ENCODE measurements at places on chromosomes 4 and X.

DNA sequence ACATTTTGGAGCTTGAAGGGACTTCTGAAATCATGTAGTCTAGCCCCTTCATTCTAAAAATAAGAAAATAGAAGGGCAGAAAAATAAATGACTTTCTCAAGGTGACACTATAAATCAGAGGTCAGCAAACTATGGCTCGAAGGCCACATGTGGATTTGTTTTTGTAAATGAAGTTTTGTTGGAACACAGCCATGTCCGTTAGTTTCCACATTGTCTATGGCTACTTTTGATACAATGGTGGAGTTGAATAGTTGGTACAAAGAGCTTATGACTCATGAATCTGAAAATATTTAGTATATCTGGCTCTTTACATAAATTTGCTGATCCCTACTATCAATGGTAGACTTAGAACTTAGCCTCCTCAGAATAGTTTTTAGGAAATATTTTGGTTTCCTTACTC lies 302.4 kb upstream of the PRPS2 start:
- no peak for DNase-seq

- no peak for DNase-seq
Observed at GRCh38 chr4:77305766-77306165, 148.8 kb downstream of the CCNG2 start.

DNA sequence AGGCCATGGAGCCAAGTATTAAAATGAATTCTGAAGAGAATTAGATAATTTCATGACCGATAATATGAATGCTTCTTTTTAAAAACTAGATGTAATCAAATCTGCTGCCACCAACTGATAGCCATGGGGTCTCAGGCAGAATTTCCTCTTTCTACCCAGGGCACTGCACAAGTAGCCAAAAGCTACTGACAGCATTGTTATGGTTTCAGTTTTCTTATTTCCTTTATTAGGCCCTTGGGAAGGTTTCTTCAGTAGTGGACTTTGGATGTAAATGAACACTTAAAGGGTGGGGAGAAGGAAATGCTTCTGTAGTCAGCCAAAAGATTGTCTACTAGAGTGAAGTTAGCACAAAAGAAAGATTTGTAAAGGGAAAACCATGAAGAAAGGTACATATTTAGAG lies 686.0 kb downstream of the ADGRL3 start:
- no peak for DNase-seq

DNA sequence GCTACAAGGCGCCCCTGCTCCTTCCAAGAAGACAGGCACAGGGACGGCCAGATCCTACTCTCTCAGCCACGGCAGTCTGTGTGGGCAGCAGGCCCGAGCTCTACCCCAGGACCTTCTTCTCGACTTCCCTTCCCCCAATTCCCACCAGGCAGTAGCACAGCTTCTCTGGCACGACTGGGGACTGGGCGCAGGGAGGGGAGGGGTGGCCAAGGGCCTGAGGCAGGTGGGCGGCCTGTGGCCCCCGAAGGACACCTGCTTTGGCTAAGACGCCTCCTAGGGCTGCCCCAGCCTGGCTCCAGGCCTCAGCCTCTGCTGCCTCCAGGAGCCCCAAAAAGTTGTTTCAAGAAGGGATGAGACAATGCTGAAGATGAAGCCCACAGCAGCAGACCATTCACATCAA lies 24.2 kb upstream of the IRF2 start:
- DNase-seq, result no peak

DNA sequence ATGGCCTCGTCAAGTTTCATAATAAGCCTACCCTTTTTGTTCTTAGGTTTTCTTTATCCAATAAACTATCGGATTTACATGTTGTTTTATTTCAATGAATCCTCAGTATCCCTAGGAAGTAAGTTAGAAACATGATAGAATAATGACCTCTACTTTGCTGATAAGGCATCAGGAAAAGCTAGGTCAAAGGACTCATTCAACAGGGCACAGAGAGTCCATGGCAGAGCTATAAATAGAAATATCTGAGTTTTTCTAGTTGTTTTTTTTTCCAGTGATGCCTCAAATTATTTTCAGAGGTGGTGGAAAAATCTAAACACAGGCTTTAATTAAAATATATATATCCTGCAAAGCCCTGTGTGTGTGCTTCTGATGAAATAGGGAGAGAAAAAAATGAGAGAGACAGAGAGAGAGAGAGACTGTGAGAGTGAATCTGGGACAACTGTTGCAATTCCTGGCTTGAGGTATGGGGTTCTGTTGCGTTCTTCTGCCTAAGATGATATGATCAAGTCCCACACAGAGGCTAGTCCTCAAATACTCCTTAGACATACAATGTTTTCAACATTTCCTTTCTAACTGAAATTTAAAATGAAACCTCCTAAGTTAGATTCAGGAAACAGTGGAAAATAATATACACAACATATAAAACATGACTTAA lies 139.9 kb downstream of the HDX start:
- DNase-seq, result no peak
